ENCODE measurements at places on chromosomes 7 and 10.

DNA sequence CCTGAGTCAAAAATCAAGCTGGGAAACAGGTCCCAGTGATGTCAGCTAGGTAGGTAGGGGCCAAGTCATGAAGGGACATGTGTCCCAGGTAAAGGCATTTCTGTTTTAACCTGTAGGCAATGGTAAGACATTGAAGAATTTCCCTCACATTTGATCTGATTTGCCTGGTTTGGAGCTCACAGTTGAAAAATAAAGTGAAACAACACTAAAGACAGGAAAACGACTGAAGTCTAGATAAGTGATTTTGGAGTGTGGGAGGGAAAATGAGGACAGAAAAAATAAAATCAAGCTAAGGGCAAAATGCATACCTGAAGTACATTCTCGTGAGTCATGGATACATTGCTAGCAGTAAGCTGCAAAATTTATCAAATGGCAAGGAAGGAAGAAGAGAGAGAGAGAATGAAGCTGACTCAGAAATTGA is 169.9 kb downstream of the SKIDA1 start:
- DNase-seq, result no peak

GRCh38 chr7:30810986-30811385 is 39.8 kb downstream of the MINDY4 start:
- DNase-seq, result no peak

DNA sequence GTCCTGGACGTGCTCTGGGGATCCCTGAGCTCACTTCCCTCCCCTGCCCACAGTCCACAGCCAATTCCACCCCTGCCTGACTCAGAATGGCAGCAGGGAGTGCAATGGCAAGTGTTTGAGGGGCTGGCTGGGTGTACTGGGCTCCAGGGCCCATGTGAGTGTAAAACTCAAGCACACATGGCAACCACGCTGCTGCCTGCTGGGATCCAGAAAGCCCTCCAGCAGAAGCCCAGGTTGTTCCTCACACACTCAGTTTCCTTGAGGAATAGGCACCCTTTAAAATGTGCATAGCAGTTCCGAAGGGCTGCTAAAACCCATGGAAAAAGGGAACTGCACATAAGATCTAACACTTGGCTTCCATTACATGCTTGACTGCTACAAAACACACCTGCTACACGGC is 11.3 kb upstream of the ATP6V0A4 start:
- no peak for DNase-seq

GRCh38 chr10:11759347-11759746 is 17.2 kb downstream of the ECHDC3 start:
- DNase-seq, result no peak

GRCh38 chr7:158573310-158573709 is 14.3 kb downstream of the PTPRN2 start:
- DNase-seq, result no peak

DNA sequence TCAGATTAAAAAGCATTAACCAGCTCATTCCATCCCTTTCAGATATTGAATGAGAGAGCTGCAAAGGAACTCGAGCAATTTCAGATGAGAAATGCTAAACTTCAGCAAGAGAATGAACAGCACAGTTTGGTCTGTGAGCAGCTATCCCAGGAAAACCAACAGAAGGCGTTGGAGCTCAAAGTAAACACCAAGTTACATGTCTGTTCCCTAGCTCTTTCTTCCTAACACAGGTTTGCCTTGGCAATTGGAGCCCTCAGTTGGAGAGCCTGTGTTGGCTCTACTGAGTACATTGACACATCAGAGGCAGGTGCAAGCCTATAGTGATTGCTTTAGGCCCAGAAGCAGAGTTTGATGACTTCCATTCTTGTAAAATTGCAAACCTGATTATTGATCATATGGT is 14.7 kb downstream of the CFAP58 start:
- DNase-seq, result no peak

- DNase-seq, result no peak
Observed at GRCh38 chr7:98629001-98629431, 11.9 kb downstream of the NPTX2 start.

- no peak for DNase-seq
Observed at GRCh38 chr7:115054478-115055065, 132.7 kb downstream of the MDFIC start.

GRCh38 chr7:95199779-95200558 is 124.4 kb downstream of the PON1 start:
- no peak for DNase-seq

DNA sequence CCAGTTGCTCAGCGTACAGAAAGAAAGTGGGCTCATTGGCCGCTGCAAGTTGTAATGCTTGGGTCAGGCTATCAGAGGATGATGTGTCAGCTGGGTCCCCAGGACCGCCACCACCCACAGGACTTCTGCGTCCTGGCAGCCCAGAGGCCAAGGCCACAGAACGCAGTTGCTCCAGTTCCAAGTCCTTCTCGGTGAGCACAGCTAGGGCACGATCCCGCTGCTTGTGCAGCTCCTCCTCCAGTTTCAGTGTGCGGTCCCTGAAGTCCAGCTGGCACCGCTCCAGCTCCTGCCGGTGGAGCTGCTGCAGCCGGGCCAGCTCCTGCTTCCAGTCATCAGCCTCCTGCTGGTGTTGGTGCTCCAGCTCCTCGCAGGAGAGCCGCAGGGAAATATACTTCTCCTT is 3.0 kb downstream of the GCC1 start:
- no peak for DNase-seq

- no peak for DNase-seq
Observed at GRCh38 chr10:89129911-89130310, 77.2 kb downstream of the CH25H start.

- DNase-seq, result no peak
Observed at GRCh38 chr10:23459308-23459939, 20.5 kb downstream of the OTUD1 start.
